ENCODE measurements at places on chromosomes 5 and 9.

DNA sequence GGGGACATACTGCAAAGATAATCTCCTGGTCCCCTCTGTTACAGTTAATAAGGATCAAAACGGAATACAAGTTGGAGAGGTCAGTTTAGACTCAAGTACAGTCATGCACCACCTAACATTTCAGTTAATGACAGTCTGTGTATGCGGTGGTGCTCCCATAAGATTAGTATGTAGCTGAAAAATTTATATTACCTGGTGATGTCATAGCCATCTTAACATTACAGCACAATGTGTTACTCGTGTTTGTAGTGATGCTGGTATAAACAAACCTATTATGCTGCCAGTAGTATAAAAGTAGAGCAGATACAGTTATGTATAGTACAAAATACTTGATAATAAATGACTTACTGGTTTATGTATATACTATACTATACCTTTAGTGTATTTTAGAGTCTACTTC, 207.9 kb downstream of the GDNF start:
- no peaks in the 10 kb centered on the region for H3K4me1 ChIP-seq
- no peak overlapping the region for H3K4me3 ChIP-seq
- no peak for DNase-seq
- no peaks in the 10 kb centered on the region for H3K27me3 ChIP-seq
- peaks cover 23% of the 10 kb centered on the region for H3K36me3 ChIP-seq

DNA sequence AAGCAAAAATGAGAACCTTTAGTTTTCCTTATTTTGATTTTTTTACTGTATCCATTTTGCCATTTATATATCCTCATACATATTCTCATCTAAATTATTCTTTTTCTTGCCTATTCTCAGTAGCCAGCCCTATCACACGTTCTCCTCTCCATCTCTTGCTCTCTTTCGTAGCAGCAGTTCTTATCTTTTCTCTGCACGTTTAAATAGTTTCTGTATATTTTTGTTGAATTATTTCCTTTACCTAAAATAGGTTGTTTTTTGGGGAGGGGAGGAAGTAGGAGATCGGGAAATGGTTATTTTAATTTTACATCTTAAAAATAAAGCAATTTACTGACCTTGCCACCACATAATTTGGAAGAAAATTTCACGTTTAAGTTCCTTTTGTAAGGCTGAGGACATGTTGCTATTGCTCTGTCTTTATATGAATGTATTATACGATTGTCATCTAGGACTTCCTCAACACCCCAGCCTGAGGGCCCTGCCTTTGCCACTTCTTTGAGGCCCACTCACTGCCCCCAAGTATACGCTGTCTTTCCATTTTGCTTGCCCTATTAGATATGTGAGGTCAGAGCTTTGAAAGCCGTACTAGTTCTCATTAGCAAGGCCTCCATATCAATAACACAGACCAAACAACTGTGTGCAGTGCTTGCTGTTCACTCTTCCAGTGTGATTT, 140.3 kb downstream of the GNAQ start:
- no peaks in the 10 kb centered on the region for H3K27me3 ChIP-seq
- no peak overlapping the region for H3K27ac ChIP-seq
- DNase-seq = no peak
- H3K4me1 ChIP-seq = peaks cover 9% of the 10 kb centered on the region
- peaks cover 2% of the 10 kb centered on the region for H3K36me3 ChIP-seq

DNA sequence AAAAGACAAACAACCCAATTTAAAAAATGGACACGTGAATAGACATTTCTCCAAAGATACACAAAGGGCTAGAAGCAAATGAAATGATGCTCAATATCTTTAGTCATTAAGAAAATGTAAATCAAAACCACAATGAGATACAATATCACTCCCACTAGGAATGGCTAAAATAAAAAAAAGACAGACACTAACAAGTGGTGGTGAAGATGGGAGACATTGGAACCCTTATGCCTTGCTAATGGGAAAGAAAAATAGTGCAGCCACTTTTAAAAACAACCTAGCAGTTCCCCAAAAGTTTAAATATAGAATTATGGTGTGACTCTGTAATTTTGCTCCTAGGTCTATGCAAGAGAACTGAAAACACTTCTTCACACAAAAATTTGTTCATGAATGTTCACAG, 40.7 kb downstream of the SH3TC2 start:
- no peak for DNase-seq
- H3K27ac ChIP-seq = no peak overlapping the region
- H3K4me3 ChIP-seq = no peak overlapping the region
- peaks cover 7% of the 10 kb centered on the region for H3K4me1 ChIP-seq
- peaks cover 7% of the 10 kb centered on the region for H3K27me3 ChIP-seq

DNA sequence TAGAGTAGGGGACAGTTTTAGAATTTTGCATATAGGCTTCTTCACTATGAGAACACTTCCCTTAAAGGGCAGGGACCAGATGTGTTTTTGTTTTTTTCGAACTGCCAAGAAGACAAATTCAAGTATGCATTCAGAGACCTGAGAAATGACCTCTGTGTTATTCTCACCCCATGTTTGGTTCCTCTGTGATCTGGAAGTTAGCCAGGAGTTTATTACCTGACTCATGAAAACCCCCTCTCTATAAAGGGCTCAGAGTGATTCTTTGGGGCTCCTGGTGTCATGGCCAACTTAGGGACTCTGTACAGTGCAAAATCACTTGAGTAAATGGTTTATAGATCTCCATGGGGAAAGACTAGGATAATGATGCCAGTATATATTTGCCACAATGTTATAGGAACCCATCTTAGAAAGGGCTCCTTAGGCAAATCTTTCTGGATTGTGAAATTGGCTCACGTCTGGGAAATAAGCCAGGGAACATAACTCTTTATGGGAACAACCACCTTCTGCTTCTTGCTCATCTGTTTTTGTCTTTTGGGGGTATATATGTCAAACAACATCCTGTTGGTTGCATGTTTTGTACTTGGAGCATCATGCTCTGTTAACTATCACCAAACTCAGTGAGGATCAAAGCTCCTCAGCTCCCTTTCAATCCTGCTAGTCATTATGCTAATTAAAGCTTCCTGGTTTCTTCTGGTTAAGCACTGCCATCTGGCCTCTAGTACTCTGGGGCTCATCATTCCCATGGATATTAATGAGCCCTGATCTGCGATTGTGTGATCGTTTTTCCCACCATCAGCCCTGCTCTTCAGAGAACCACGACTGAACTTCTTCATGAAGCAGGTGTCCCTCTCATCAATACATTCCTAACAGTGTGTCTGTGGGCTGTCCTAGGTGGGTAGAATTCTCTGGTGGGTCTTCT, 173.4 kb upstream of the CDH12 start:
- no peak overlapping the region for H3K27ac ChIP-seq
- no peak for DNase-seq
- H3K36me3 ChIP-seq = no peaks in the 10 kb centered on the region

DNA sequence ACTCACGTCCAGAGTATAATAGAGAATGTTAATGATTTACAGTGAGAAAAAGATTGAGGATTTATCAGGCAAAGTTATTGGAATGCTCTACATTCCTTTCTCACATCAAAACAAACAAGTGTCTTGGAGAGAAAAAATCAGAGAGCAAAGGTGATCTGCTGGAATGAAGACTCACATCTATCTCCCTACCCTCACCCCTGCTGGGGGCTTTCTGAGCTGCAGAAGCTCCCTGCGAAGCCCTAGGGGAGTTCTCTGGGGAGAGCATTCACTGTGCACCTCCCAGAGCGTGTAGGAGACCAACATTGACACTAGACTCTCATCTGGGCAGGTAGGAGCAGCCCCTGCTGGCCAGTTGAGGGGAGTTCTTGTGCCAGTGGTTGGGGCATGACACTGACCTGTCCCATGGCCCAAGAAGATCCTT, 76.6 kb upstream of the ADAMTS16 start:
- DNase-seq = no peak
- no peaks in the 10 kb centered on the region for H3K36me3 ChIP-seq
- no peaks in the 10 kb centered on the region for H3K4me1 ChIP-seq
- H3K4me3 ChIP-seq = no peak overlapping the region
- no peaks in the 10 kb centered on the region for H3K27me3 ChIP-seq

All from progenitor cell of endocrine pancreas (in vitro differentiated cells).